ENCODE measurements at places on chromosomes 2 and 18. TPM values are rescaled to one million over a fixed set of nuclear protein-coding genes. Genes with fewer than 3 reads are reported as not detected.

The CACNB4 gene
- 1.1 TPM for total RNA-seq

DNA sequence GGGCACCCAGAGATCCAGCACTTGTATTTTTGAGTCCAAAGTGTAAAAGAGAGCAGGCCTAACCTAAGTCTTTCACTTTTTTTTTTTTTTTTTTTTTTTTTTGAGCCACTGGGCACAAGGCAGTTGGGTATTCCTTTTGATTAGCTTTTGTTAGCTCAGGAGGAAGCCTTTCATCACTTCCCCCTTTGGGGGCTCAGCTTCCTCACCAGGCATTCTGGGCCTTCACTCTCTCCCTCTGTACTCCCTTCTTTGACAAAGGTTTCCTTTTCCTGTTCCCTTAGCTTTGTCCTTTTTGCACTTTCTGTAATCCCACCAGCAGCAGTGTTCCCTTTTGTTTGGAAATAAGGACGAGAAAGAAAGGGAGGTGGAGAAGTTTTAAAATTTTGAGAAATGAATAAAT is 88.2 kb downstream of the PKP4 start:
- H3K4me1 ChIP-seq: peaks cover 10% of the 10 kb centered on the region
- H3K27me3 ChIP-seq: no peaks in the 10 kb centered on the region
- no peak for DNase-seq
- no peak overlapping the region for H3K4me3 ChIP-seq
- peaks cover 7% of the 10 kb centered on the region for H3K36me3 ChIP-seq

The LCLAT1 gene
- total RNA-seq: 22.2 TPM

The KCNS3 gene
- not detected for total RNA-seq

The GCKR gene
- total RNA-seq: not detected

DNA sequence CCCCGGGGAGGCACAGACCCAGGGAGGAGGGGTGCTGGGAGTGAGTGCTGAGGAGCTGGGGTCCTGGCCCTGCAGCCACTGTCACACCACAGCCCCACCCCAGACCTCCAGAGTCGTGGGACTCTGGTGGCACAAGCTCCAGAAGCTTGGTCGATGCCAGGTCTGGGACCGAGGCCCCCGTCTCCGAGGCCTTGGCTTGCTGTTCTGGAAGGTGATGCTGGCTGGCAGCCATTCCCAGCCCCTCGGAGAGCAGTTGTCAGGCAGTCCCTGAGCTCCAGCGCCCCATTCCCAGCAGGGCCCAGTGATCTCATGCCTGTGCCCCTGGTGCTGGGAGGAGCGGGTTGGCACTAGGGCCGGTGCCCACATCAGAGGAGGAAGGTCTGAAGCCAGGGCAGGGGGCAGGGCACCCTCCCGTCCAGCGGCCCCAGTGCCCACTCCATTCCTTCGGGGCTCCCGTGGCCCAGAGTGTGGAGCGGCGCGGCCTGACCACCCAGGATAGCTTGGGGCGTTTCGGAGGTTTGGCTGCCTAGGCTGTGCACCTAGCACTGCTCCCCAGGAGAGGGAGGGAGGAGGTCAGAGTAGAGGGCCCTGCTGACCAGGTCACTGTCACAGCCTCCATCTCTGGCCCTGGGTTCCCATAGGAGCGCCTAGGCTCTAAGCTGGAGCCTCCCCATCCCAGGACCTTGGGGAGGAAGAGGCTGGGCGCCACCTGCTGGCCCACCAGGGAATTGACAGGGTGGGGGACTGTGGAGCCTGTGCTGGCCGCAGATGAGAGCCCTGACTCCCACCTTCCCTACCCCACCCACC is 16.8 kb upstream of the ALPI start:
- no peak overlapping the region for H3K27ac ChIP-seq
- peak; percentile 31 for DNase-seq
- H3K4me3 ChIP-seq: no peak overlapping the region
- peaks cover 4% of the 10 kb centered on the region for H3K4me1 ChIP-seq

GRCh38 chr2:4604767-4605166 is 901.4 kb downstream of the DCDC2C start:
- no peak overlapping the region for H3K4me3 ChIP-seq
- no peak overlapping the region for H3K27ac ChIP-seq
- H3K4me1 ChIP-seq: no peaks in the 10 kb centered on the region
- DNase-seq: no peak
- H3K27me3 ChIP-seq: no peaks in the 10 kb centered on the region
- no peaks in the 10 kb centered on the region for H3K36me3 ChIP-seq

DNA sequence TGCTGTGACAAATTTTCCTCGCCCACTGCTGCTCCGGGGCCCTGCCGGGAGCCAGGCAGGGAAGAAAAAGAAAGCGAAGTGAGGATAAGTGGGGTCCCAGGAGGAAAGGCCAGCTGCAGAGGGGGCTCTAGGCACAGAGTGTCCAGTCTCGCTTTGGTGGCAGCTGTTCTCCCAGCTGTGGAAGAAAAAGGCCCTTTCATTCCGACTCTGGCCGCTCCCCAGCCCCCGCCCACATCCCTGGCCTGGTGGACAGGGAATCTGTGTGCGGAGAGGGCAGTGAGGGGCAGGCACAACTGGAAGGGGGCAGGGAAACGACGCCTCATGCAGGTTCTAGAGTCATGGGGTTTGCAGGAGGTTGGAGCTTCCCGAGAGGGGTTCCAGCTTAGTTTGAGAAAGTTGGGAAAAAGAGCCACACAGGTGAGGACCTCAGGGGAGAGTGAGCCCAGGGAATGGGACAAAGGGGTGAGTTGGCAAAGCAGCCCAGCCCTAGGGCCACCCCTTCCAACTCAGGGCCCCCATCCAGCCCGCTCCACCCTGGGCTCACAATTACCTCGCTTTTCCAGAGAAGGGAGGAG is 1.8 kb downstream of the RTKN start:
- peak; percentile 54 for DNase-seq
- H3K27ac ChIP-seq: no peak overlapping the region
- peaks cover 56% of the 10 kb centered on the region for H3K27me3 ChIP-seq
- H3K4me3 ChIP-seq: peak overlapping the region; percentile 73
- peaks cover 12% of the 10 kb centered on the region for H3K4me1 ChIP-seq

GRCh38 chr2:117949806-117950205 is 64.1 kb downstream of the CCDC93 start:
- no peaks in the 10 kb centered on the region for H3K27me3 ChIP-seq
- peaks cover 4% of the 10 kb centered on the region for H3K4me1 ChIP-seq
- peaks cover 22% of the 10 kb centered on the region for H3K36me3 ChIP-seq
- no peak for DNase-seq

GRCh38 chr2:107687073-107687472 is 139.6 kb upstream of the RGPD4 start:
- no peak overlapping the region for H3K27ac ChIP-seq
- no peaks in the 10 kb centered on the region for H3K27me3 ChIP-seq
- no peaks in the 10 kb centered on the region for H3K4me1 ChIP-seq
- no peak overlapping the region for H3K4me3 ChIP-seq
- DNase-seq: no peak

- H3K27ac ChIP-seq: no peak overlapping the region
- no peak for DNase-seq
- peaks cover 28% of the 10 kb centered on the region for H3K36me3 ChIP-seq
- no peaks in the 10 kb centered on the region for H3K27me3 ChIP-seq
- no peak overlapping the region for H3K4me3 ChIP-seq
Measured at GRCh38 chr2:178954049-178954448, 95.9 kb downstream of the CCDC141 start.

- peaks cover 2% of the 10 kb centered on the region for H3K4me1 ChIP-seq
- no peak overlapping the region for H3K4me3 ChIP-seq
- no peak for DNase-seq
- H3K27me3 ChIP-seq: no peaks in the 10 kb centered on the region
- H3K27ac ChIP-seq: no peak overlapping the region
Measured at GRCh38 chr18:46013484-46014189, 46.5 kb upstream of the EPG5 start.

DNA sequence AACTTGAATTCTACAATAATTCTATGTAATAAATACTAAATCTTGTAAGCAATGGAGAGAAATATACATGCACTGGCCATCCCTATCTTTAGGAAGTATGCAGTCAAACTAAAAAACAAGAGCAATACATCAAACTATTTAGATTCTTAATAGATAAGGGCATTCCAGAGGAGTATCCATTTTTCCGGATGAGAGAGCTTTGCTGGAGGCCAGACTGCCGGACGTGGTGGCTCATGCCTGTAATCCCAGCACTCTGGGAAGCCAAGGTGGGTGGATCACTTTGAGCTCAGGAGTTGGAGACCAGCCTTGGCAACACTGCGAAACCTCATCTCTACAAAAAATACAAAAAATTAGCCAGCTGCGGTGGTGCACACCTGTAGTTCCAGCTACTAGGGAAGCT is 60.8 kb downstream of the KIF5C start:
- no peaks in the 10 kb centered on the region for H3K4me1 ChIP-seq
- no peak overlapping the region for H3K4me3 ChIP-seq
- peaks cover under 1% of the 10 kb centered on the region for H3K36me3 ChIP-seq
- no peak for DNase-seq
- H3K27me3 ChIP-seq: no peaks in the 10 kb centered on the region
- H3K27ac ChIP-seq: no peak overlapping the region

DNA sequence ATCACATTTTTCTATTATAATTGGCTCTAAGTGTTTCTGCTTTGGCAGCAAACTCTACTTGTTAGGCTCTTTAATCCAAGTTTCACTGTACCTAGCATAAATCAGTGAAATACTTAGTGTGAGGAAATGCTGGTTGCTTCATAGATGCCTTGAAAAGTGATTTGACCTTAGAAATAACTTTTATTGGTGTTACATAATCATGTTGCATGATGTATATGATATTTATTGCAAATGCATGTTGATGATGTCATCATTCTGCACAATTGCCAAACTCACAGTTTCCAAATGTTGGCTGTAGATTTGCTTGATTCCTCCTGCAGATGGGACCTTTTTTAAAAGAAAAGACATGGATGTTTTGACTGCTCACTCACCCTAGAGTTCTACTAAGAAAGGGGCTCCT is 137.6 kb upstream of the BCL2L11 start:
- no peaks in the 10 kb centered on the region for H3K4me1 ChIP-seq
- H3K36me3 ChIP-seq: no peaks in the 10 kb centered on the region
- no peaks in the 10 kb centered on the region for H3K27me3 ChIP-seq
- no peak overlapping the region for H3K4me3 ChIP-seq
- DNase-seq: no peak

- no peaks in the 10 kb centered on the region for H3K4me1 ChIP-seq
- H3K27ac ChIP-seq: peak overlapping the region; percentile 73
- DNase-seq: no peak
- H3K27me3 ChIP-seq: no peaks in the 10 kb centered on the region
- no peak overlapping the region for H3K4me3 ChIP-seq
- H3K36me3 ChIP-seq: peaks cover 45% of the 10 kb centered on the region
Measured at GRCh38 chr2:117987121-117987520, 26.7 kb downstream of the CCDC93 start.

DNA sequence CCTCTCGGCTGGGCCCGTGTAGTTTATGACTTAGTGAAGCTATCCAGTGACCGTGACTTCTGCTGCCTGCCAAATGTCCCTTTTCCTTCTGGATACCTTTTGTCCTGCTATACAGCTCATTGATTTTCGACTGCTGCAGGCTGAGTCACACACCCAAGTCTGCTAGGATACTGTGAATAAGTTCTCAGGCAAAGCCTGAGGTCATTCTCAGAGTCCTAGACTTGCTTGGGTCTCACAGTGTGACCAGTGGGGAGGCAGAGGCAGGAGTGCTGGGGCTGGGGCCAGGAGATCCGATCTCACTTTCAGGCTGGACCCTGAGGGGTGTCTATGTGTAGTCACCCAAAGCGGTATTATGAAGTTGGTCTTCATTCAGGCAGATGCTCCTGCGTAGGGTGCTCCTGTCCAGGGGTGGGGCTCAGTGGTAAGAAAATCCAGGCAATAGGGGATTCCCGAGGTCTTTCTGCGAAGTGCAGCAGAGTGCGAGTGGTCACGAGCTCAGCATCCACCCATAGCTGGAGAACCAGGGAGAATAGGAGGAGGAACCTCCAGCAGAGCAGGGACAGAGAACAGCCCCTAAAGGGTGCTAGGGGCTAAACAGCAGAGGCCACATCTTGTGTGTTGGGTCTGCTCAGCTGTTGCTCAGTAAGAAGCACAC is 268.6 kb upstream of the NCKAP5 start:
- H3K27me3 ChIP-seq: peaks cover 10% of the 10 kb centered on the region
- H3K27ac ChIP-seq: no peak overlapping the region
- peaks cover 3% of the 10 kb centered on the region for H3K4me1 ChIP-seq
- H3K4me3 ChIP-seq: no peak overlapping the region
- H3K36me3 ChIP-seq: no peaks in the 10 kb centered on the region

DNA sequence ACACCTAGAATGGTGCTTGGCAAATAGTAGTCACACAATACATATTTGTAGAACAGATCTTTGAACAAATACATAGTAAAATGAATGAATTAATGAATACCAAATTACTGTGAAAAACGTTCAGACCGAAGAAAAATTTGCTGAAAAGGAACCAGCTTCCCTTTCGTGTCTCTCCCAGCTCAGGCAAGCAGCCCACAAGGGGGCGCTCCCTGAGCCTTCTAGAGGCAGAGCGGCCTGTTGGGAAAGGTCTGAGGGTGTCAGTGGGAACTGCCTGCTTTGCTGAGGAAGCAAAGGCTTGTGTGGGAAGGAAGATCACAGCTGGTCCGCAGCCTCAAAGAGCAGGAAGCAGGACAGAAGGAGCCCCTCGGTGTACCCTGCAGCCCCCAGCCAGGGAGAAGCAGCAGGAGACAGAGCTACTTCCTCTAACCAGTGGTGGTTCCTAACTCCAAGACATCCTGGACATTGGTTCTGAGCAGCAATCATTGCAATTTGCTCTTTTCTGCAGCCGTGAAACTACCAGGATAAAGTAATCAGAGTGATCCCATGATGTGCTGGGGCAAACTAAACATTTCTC is 231.1 kb downstream of the ANKRD30B start:
- no peak for DNase-seq
- no peak overlapping the region for H3K4me3 ChIP-seq
- H3K4me1 ChIP-seq: no peaks in the 10 kb centered on the region

The MRPS5 gene
- total RNA-seq: 66.0 TPM

The WDR54 gene
- 31.1 TPM for total RNA-seq
